ENCODE measurements at places on chromosomes 13 and 19.

GRCh38 chr19:51729781-51730180 lies 6.0 kb upstream of the HAS1 start:
- no peak for DNase-seq

GRCh38 chr13:106230450-106230849 lies 305.0 kb downstream of the EFNB2 start:
- no peak for DNase-seq

DNA sequence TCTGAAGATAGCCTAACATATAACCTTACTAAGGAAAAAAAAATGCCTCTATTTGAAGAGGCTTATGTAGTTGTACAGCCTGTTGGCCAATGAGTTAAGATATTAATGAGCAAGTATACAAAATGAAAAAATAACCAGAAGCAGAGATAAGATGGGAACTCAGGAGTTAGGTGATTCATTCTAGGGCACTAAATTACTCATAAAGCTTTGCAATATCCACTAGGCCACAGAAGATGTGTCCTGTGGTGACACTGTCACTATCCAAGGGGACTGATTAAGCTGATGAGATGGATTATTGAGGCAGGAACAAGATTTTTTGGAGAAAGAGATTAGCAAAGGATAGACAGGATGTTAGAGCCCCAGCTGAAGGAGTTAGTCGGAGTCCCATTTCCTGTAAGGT lies 99.6 kb downstream of the LIG4 start:
- no peak for DNase-seq

- DNase-seq: no peak
Observed at GRCh38 chr13:42364613-42365000, 92.7 kb downstream of the AKAP11 start.

GRCh38 chr13:37023871-37024270 lies 23.3 kb downstream of the EXOSC8 start:
- no peak for DNase-seq

DNA sequence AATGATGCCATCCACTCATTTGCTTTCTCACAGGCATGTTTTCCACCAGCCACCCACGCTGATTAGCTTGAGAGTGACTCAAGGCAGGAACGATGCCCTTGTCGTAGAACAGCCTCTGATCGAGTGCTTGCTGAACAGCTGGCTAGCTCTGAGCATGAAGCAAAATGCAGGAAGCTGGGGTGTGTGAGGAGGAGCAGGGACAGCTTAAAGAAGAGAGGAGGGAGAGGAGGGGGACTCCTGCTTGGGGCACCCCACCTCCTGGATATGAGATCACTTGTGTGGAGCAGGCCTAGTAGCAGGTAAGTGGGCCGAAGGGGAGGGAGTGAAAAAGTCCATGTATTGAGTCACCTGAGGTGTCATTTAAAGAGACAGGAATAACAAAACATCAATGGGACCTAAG lies 48.8 kb downstream of the IRS2 start:
- DNase-seq: no peak

- DNase-seq: no peak
Observed at GRCh38 chr19:29399804-29400203, 126.0 kb upstream of the VSTM2B start.

GRCh38 chr13:112473818-112474217 lies 97.7 kb downstream of the SPACA7 start:
- no peak for DNase-seq
